ENCODE measurements at places on chromosomes 12 and 14.

- no peak for DNase-seq
These were observed 74.0 kb upstream of the MDM1 start for GRCh38 chr12:68406134-68406576.

GRCh38 chr12:50659260-50659659, 104.6 kb upstream of the ATF1 start:
- DNase-seq = no peak

GRCh38 chr12:8038659-8039114, 6.2 kb downstream of the FOXJ2 start:
- DNase-seq = no peak

- no peak for DNase-seq
These were observed 65.2 kb upstream of the ACTN1 start for GRCh38 chr14:69044296-69044695.

GRCh38 chr12:81094718-81095360, 17.0 kb downstream of the ACSS3 start:
- no peak for DNase-seq

- no peak for DNase-seq
These were observed 26.3 kb downstream of the PDE6H start for GRCh38 chr12:14999021-14999694.

- no peak for DNase-seq
These were observed 136.3 kb upstream of the PRICKLE1 start for GRCh38 chr12:42725809-42726208.

DNA sequence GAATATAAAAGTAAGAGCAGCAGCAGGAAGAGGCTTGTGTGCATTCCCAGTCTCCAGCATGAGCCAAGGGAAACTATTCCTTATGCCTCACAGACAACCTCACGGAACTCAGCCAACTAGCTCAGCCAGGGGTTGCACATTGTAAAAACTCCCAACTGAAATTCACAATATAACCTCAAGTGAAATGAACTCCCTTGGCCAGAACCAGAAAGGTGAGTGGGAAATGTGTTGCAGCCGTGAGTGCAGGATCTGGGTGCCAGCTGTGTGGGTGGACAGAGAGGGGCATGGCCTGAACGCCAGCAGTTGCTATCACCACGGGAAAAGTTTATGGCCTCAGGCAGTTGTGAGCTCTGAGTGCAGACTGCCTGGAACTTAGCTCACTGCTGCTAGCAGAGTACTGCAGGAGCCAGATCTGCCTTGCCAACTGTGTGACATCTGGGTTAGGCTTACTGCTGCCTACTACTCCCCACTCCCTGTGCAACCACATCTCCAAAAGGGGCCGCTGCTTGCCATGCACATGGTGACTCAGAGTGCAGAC, 2.3 kb upstream of the CLEC1A start:
- no peak for DNase-seq

GRCh38 chr12:50625029-50625925, 120.5 kb downstream of the DIP2B start:
- no peak for DNase-seq

GRCh38 chr12:4780641-4781611, 60.7 kb downstream of the GALNT8 start:
- DNase-seq = no peak

DNA sequence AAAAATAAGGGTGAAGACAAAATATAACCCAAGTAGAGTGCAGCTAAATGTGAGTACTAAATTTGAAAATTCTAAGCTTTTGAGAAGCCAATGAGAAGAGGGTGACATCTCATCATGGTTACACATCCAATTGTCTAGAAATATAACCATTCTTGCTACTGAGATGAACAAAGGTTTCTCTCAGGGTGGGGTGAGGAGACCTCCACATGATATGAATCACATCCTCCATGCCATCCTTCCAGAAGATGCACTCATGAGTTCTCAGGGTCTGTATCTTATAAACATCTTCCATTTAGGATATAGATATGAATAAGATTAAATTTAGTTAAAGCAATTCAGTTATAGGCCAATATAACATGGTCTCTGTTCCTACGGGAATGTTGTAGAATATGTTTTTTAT, 38.9 kb upstream of the E2F7 start:
- DNase-seq = no peak
